Activated CD4-positive, alpha-beta T cell treated with anti-CD3 and anti-CD28 coated beads, Interleukin-2, amount 50 U/mL, for 48 hours (primary cell): ENCODE measurements at places on chromosomes 2 and 18.
A peak's percentile ranks its signal among the peaks of the same experiment; 100 is the strongest.

GRCh38 chr2:212359425-212360067 lies 179.1 kb downstream of the ERBB4 start:
- DNase-seq, result no peak

GRCh38 chr2:232930059-232930400 lies 60.0 kb downstream of the SNORC start:
- no peak for DNase-seq

DNA sequence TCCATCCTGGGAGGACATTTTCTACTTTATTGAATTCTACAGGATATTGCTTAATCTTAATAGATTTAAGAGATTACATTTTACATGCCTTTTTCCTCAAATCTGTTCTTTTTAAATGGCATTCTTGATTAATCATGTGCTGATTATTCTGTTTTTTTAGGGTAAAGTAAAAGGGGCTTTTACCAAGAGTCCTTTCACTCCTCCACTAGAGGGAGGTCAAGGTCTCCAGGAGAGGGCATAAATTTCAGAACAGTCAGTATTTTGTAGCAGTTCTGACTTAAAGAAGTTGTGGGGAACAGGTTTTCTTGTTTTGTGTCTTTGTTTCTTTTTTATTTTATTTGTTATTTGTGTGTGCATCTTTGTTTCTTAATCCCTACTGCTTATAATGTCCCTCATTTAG lies 25.4 kb downstream of the WDR75 start:
- DNase-seq, result no peak

DNA sequence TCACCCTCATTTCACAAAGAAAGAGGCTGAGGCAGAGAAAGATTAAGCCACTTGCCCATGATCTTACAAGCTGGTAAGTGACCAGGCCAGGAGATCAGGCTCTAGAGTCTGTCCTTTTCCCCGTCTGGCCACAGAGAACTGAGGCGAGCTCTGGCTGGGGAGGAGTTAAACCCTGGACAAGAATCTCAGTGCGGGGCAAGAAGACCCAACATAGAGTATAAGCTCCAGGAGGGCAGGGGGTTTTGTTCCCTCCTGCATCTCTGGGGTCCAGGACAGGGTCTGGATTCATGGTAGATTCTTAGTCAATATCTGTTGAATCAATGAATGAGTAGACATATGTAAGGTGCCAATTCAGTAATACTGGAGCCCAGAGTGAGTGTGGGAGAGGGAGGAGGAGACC lies 12.9 kb upstream of the INPP5D start:
- no peak for DNase-seq

DNA sequence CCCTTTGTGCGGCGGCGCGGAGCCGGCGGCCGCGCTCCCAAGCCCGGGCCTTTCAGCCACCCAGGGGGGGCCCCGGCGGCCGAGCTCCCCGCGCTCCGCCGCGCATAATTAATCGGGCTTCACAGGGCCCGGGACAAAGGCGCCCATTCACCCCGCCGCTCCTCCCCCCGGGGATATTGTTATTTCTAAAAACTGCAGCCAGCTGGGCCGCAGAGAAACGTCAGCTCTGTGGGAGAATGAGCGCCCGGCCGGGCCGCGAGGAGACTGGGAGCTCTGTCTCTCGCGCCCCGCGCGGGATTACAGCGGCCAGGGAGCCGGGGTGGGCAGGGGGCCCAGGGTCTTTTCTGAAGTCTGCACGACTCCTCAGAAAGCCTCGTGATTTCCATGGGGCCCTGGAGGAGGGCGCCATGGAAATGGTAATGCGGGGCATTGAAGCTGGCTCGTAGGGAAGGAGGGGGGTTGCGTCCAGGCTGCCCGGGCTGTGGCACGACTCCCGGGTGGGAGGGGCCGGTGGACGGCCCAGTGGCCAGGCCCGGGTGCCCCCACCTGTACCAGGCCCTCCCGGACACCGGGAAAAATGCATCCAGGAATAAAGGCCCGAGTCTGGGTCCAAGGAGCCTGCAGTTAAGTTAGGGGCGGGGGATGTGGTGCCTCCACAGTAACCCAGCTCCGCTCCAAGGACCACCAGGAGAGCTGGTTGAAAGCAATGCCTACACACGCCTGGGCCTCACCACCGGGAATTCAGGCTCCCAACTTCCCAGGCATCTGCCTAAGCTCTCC lies 125.3 kb downstream of the ZFP36L2 start:
- DNase-seq, result no peak

- no peak for DNase-seq
Observed at GRCh38 chr2:203710226-203710625, 3.8 kb downstream of the CD28 start.

DNA sequence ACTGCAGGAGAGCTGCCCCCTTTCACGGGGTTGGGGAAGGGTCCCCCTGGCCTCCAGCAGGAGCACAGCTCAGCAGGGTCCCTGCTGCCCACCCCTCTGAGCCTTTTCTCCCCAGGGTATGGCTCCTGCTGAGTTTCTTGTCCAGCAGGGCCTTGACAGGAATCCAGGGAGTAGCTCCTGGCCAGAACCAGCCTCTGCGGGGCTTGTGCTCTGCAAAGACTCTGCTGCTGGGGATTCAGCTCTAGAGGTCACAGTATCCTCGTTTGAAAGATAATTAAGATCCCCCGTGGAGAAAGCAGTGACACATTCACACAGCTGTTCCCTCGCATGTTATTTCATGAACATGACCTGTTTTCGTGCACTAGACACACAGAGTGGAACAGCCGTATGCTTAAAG lies 21.2 kb downstream of the FOSL2 start:
- DNase-seq, result no peak

DNA sequence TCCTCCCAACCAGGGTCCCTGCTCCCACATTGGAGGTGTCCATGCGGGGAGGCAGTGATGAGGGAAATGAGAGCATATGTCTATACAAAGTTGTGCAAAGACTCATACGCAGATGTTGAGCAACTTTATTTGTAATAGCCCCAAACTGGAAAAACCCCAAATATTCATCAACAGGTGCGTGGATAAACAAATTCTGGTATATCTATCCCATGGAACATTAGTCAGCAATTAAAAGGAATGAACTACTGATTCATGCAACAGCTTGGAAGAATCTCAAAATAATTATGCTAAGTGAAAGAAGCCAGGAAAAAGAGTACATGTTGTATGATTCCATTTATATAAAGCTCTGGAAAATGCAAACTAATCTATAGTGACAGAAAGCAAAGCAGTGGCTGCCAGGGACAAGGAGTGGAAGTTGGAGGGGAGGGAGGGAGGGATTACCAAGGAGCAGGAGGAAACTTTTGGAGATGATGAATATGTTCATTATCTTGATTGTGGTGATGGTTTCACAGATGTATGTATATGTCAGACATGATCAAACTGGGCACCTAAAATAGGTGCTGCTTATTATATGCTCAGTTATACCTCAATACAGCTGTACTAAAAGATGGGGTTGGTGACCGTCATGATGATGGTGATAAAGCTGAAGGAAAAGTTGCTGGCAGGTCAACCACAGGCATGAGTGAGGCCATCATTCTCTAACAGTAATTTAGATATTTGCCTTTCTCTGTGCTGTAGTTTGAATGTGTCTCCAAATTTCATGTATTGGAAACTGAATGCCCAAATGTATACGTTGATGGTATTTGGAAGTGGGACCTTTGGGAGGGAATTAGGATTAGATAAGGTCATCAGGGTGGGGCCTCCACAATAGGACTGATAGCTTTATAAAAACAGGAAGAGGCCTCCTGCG lies 270.9 kb downstream of the CYP26B1 start:
- DNase-seq, result no peak

- DNase-seq, result no peak
Observed at GRCh38 chr18:74282755-74283554, 8.8 kb downstream of the CYB5A start.

DNA sequence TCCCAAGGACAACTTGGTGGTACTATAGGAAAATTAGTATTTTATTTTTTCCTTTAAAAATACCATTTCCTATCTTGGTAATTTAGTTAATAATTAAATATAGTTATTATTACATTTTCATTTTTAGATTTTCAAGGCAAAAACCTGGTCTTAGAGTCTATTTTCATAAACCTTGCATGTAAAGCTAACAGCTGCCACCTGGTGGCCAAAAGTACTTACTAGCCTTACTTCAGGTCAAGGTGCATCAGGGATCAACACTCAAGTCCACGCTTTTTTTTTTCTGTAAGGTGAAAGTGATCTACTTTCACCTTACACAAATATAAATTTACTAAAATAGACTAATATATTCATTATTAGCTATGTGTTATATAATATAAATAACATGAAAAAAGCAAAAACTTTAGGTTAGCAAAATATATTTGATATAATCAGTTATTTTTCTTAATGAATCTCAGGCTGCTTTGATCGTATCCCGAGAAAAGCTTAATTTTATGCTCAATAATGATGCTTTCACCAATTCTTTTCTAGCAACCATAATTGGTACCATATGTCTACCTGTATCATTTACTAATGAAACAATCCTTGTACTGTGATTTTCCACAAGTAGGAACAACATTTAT lies 62.5 kb downstream of the RELCH start:
- DNase-seq, result peak; percentile 74
